ENCODE measurements at places on chromosomes 5 and 9. TPM values are rescaled to one million over a fixed set of nuclear protein-coding genes. Genes with fewer than 3 reads are reported as not detected.

Gene IRGM
- not detected for total RNA-seq

Gene COL23A1
- total RNA-seq: not detected

Gene IQGAP2
- 1.4 TPM for total RNA-seq

Gene SV2C
- not detected for total RNA-seq

Data from placental pericyte (primary cell).